CD14-positive monocyte (primary cell): ENCODE measurements at places on chromosomes 12 and 14.

DNA sequence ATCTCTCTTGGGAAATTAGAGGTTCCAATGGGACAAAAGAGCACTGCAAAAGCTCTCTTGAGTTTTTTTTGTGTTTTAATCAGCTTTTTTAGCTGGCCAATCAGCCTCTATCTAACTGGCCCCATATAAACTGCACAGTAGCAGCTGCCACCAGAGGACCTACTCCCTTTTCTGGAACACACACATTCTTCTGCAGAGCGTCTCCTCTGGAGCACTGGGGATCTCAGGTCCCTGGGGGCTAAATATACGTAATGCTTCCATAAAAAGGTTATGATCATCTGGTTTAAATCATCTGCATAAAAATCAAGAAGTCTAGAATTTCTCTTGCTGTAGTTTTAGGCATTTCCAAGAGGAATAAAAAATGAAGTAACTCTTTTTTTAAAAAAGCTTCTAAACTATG is 32.3 kb downstream of the TSPAN8 start:
- DNase-seq = no peak

GRCh38 chr12:45930369-45930768 is 60.0 kb downstream of the SCAF11 start:
- DNase-seq = no peak

- peak; percentile 19 for DNase-seq
These were observed 7.3 kb downstream of the DYRK4 start for GRCh38 chr12:4569261-4569660.

GRCh38 chr12:38159092-38159551 is 157.5 kb upstream of the ALG10B start:
- no peak for DNase-seq

- DNase-seq = no peak
These were observed 22.9 kb upstream of the BCDIN3D start for GRCh38 chr12:49865782-49866135.
